Activated naive CD8-positive, alpha-beta T cell treated with anti-CD3 and anti-CD28 coated beads, Interleukin-2, amount 10 ng/mL, durations not matched to agents 7 days and 5 days (primary cell): ENCODE measurements at places on chromosomes 6 and 20. TPM values are rescaled to one million over a fixed set of nuclear protein-coding genes. Genes with fewer than 3 reads are reported as not detected.

Gene NR2E1
- not detected for total RNA-seq

Gene SCUBE3
- 0.22 TPM for total RNA-seq

Gene CYP24A1
- 0.58 TPM for total RNA-seq

Gene MRPS18B
- total RNA-seq = 43.8 TPM

Gene GPSM3
- 251 TPM for total RNA-seq

Gene LY6G5C
- 4.6 TPM for total RNA-seq

Gene LINC00237
- total RNA-seq = 0.33 TPM

Gene ADGRF1
- not detected for total RNA-seq

Gene TRIM31
- not detected for total RNA-seq

GRCh38 chr20:53975761-53976160 is 94.6 kb downstream of the BCAS1 start:
- DNase-seq = no peak

- no peak for DNase-seq
Observed at GRCh38 chr6:135250751-135251497, 69.8 kb downstream of the MYB start.

DNA sequence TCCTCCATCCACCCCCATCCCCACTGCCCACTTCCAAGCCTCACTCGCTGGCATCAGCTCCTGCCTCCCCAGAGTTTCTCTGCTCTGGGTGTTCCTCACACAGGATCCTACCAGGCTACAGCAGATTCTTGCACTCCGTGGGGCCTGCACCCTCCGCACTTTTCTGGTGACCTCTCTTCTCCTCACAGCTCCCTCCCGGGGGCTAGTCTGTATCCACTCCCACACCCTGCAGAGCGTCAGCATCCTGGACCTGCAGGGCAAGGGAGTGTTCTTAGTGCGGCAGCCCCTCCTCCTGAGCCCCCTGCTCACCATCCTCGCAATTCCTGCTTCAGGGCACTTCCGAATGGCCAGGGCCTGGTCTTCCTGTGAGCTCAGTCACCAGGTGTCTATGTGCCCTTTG is 224.2 kb downstream of the DLL1 start:
- DNase-seq = no peak

- DNase-seq = no peak
Observed at GRCh38 chr20:19815553-19815991, 57.5 kb downstream of the RIN2 start.

DNA sequence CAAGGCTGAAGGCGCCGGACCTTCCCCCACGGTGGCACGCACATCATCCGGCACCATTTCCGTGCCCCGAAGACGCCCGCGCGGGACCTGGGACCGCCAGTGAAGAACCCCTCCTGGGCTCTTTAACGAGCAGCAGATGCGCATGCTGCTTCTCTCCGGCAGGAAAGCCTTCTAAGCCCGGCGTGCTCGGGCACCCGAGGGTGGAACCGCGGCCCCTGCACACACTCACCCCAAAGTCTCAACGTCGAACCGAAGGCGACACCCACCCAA is 240 bp downstream of the FOXQ1 start:
- peak; percentile 43 for DNase-seq

DNA sequence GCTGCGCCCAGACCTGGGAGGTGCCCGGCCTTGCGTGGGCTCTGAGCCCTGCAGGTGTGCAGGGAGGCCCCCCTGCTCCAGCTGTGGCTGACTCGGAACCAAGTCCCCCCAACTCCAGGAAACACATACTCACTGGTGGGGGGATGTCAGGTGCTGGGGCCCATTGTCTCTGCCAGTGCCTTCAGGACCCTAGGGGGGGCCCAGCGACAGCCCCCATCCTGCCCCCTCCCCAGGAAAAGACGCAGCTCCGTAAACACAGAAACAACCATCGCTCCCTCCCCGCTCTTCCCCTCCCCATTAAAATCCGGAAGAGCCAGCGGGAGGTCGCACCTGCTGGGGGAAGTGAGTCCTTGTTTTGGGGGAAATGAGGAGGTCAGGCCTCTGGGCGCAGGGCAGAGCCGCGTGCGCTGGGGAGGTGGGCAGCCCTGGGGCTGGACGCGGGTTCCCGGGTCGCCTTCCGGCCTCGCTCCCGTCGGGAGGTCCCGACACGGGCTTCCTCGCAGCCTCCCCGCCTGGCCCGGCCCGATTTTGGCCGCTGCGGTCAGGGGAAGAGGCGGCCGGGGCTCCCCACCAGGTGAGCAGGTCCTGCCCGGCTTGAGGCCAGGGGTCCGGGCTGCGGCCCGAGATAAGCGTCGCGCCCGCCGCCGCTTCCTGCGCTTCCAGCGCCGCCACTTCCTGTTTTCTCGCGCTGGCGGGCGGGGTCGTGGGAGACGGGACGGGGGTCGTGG is 6.2 kb downstream of the C20orf204 start:
- DNase-seq = peak; percentile 56

- no peak for DNase-seq
Observed at GRCh38 chr6:109373762-109374161, 8.5 kb downstream of the CD164 start.

GRCh38 chr6:167245591-167245990 is 45.5 kb upstream of the UNC93A start:
- no peak for DNase-seq

GRCh38 chr6:92822222-92822621 is 597.1 kb downstream of the EPHA7 start:
- no peak for DNase-seq

GRCh38 chr6:54335871-54336270 is 27.6 kb downstream of the TINAG start:
- DNase-seq = no peak

DNA sequence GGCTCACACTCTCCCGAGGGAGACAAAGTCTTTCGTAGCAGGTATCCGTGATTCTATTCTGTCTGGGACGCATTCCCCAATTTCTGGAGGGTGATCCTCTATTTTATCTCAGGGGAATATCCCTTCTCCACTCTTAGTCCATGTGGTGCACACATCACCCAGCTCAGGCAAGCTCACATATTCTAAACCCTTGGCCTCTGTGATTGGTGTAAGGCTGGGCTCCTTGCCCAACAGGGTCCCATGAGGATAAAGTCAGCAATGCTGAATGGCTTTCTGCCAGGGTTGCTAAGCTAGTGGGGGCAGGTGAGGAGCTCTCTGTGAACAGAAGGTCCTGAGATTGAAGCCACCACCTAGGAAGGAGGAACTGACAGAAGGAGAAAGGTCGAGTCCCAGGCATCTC is 137.2 kb downstream of the CDH26 start:
- no peak for DNase-seq

DNA sequence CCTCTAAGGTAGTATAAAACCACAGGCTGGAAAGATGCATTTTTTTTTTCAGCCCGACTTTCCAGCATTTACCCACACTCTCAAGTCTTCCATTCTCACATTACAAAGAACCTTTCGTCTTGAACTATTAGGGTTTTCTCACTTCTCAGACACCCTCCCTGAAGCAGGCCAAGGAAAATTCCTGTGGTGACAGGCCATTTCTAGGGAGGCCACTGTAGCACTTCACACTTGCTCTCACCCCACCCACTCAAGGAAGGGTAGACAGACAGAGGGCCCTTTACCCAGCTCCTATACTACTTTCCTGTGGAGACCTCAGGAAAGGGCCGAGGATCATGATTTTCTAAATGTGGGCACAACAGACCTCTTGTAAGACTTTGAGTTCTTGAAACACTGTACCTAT is 27.7 kb downstream of the KCNS1 start:
- no peak for DNase-seq

- no peak for DNase-seq
Observed at GRCh38 chr6:35489995-35490791, 6.7 kb downstream of the TEAD3 start.

GRCh38 chr6:169086020-169086419 is 167.6 kb downstream of the THBS2 start:
- DNase-seq = no peak

- no peak for DNase-seq
Observed at GRCh38 chr6:53426117-53426516, 77.4 kb upstream of the ELOVL5 start.

DNA sequence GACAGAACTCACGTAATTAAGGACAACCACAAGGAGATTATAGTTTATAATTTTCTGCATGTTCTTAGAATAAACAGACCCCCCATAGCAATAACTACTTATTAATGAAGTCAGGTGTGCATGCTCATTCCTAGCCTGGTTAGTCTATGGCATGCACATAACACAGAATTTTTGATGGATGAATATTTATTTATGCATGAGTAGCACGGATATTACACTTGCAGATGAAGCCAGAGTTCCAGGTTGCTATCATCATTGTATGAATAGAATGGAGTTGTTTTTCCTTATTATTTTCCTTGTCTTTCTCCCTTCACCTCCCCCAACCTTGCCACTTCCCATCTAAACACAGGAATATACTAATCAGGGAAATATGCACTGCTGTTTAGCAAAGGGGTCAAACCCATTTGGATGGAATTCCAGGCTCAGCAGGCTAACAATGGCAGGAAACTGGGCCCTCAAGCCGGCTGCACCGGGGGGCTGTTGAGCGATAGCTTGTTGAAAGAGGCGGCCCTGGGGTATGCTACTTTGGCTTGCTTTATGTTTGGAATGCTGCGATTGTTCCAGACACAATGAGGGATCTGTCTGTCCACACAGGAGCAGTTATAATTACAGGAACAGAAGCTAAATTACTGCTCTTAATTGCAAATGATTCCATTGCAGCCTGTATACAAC is 112.6 kb downstream of the TMEM170B start:
- DNase-seq = no peak

DNA sequence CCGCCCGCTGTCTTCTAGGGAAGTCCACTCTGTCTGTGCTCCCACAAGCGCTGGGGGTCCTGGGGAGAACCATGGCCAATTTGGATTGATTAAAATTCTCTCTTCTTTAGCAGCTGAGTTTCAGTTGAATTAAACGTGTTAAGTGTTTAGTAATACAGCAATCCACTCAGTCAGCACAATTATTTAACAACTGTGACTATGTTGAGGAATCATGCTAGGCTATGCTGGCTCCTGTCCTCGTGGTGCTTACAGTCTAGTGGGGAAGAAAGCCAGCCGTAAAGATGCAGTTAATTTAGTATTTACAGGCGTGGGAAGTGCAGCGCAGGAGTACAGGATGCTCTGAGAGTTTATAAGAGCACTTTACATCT is 88.9 kb upstream of the FOXP4 start:
- DNase-seq = no peak

DNA sequence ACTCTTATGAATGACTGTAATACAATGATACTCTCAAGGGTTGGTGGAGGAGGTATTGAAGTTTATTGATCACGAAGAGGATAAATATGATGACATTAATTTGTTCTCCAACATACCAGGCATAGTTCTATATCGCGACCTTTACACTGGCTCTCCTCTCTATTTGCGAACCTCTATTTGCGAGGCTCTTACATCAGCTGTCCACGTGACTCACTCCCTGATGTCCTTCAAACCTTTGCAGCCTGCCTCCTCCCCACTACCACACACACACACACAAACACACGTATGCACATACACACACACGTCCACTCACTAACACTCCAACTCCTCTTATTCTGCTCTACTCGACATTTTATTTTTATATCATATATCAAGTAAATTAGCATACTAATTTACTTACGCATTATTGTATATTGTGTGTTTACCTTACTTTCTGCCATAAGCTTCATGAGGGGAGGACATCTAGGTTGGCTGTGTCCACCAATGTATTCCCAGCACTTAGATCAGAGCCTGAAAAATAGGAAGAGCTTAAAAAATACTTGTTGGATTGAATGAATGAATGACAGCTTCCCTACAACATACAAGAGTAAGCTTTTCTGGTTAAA is 53.3 kb upstream of the TNFRSF21 start:
- DNase-seq = no peak

DNA sequence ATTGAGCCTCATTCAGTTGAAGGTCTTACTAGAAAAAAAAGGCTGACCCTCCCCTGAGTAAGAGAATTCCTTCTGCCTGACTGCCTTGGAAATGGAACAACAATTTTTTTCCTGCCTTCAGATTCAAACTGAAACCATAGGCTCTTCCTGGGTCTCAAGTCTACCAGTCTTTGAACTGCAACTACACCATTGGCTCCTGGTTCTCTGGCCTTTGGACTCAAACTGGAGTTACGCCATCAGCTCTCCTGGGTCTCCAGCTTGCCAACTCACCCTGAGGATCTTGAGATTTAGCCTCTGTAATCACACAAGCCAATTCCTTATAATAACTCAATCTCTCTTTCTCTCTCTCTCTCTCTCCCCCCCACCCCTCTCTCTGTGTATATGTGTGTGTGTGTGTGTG is 36.0 kb upstream of the SNX9 start:
- no peak for DNase-seq

DNA sequence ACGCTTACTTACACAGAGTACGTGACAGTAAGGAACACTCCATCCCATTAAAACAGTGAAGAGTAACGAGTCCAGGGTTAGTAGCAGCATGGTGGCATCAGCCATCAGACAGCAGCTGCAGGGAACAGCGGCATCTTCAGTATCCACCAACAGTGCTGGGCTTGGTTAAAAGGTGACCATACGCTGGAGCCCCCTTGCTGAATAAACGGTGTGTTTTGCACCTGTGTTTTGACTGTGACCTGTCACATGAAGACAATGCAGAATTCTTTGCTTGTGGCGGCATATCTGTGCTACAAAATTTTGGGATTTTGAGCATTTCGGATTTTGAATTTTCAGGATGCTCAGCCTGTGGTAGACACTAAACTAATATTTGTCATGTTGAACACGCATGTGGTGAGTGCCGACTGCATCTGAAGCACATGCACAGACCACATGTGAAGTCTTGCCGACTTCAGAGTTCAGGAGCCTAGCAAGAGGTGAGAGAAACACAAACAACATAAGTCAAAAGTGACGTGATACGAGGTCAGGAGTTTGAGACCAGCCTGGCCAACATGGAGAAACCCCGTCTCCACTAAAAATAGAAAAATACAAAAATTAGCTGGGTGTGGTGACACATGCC is 69.3 kb upstream of the FRMD1 start:
- DNase-seq = no peak

GRCh38 chr6:18161431-18161830 is 6.2 kb downstream of the KDM1B start:
- no peak for DNase-seq

DNA sequence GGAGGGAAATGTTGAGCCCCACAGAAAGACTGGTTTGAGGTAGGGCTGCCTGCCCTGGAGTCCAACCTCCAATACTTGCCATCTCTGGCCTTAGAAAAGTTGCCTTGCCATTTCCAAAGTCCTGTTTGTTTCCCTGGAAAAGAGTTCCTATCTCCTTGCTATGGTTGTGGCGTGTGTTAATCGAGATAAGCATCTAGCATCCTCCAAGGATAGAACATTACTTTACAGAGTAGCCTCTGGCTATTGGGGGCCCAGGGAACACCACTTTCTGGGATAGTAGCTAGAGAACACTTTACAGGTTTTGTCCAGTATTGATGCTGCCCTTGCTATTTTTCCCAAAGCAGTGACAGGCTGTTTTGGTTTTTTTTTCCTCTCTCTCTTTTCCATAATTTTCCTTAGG is 57.4 kb upstream of the SASH1 start:
- DNase-seq = no peak
